ENCODE measurements at places on chromosomes 5 and 9. TPM values are rescaled to one million over a fixed set of nuclear protein-coding genes. Genes with fewer than 3 reads are reported as not detected.

AIF1L gene
- 20.2 TPM for total RNA-seq

BARHL1 gene
- not detected for total RNA-seq

LCP2 gene
- total RNA-seq = 73.7 TPM

DNA sequence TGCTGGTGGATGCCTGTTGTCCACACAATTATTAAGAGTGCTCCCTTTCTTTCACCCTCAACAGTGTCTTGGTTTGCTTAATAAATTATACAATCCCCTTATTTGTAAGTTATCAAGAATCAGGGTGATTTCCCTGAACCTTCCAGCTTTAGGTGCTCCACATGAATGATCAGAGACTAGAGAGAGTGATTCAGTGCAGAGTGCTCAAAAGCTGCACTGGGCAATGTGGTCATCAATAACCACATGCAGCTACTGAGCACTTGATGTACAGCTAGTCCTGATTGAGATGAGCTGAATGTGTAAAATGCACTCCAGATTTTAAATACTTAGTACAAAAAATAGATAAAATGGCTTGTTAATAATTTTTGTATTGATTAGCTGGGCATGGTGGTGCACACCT lies 76.8 kb upstream of the TRIO start:
- no peaks in the 10 kb centered on the region for H3K36me3 ChIP-seq
- no peaks in the 10 kb centered on the region for H3K27me3 ChIP-seq
- no peak overlapping the region for H3K27ac ChIP-seq
- H3K4me1 ChIP-seq = no peaks in the 10 kb centered on the region
- no peak for DNase-seq
- H3K4me3 ChIP-seq = no peak overlapping the region
